NCI-H2029 (cell line): ENCODE measurements at places on chromosomes 3 and 15.

DNA sequence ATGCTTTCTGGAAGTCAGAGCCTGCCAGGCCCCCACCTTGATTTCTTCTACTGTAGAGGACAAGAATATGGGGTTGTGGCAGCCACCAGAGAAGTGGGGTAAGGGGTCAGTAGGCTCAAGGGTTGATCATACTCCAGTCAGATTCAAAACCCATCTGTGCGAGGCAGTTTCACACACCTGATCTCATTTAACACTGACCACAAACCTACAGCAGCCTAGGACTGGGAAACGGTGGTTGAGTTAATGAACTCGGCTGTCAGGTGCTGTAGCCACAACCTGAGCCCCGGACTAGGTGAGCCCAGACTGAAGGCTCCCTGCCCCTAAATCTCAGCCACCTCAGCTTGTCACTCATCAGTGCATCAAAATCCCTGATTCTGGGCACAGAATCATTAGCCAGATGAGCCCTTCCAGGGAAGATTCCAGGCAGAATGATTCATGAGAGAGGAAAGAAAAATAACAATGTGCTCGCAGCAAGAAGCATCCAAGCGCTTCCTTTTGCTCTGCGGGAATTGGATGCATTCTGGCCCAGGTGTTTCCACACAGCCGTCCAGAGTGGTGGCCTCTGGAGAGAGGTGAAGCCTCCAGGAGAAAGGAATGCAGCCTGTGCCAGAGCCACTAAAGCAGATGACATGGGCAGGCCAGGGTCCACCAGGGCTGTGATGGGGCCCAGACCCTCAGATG lies 102.1 kb downstream of the SRGAP3 start:
- no peak for DNase-seq

- DNase-seq = no peak
These were observed 23.5 kb upstream of the RAP2B start for GRCh38 chr3:153138276-153139210.

DNA sequence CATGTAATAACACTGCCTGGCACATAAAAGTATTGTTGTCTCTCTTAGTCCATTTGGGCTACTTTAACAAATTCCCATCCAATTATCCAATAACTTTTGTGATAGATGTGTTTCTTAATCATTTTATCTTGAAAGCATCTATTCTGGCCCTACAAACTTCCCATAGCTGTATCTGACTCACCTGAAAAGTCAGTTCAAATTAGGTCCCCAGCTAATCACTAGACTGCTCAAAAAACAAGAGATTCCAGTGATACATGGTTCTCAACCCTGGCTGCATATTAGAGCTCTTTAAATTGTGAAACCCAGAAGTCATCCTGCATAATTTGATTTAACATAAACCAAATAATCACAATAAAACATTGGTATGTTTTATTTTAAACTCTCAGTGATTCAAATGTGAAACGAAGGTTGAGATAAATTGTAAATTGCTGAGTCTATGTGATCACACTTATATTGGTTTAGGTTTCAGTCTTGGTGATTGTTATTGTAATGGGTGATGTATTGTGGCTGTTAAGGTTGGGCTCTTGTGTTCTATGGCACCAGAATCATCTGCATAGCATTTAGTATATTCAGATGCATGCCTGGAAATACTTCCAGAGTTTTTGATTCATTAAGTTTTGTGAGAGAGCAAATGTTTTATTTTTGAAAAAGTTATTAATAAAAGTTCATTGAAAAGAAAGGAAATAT lies 268.9 kb upstream of the KCNMB2 start:
- no peak for DNase-seq

DNA sequence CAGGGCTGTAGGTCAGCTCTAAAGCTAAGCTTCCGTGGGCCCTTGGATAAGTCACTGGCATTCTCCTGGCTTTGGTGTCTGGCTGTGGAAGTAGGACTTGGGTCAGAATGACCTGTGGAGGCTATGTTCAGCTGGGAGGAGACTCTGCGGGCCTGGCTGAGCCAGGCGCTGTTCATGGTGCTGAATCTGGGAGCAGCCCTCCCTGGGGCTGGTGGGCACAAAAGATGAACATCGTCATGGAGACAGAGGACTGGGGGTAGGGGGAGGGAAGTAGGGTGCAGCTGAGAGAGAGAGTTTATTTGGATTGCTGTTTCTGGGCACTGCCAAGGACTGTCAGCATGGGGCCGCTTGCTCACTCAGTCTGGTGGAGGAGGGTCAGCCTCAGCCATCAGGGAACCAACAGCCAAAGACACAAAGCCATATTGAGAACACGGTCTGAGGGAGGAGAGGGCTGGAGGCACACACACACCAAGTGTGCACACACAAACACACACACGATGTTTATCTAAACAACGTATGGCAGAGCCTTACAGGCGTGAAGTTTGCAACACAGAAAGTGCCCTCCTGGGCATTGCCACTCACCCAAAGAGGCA lies 120.7 kb upstream of the LINGO1 start:
- no peak for DNase-seq

DNA sequence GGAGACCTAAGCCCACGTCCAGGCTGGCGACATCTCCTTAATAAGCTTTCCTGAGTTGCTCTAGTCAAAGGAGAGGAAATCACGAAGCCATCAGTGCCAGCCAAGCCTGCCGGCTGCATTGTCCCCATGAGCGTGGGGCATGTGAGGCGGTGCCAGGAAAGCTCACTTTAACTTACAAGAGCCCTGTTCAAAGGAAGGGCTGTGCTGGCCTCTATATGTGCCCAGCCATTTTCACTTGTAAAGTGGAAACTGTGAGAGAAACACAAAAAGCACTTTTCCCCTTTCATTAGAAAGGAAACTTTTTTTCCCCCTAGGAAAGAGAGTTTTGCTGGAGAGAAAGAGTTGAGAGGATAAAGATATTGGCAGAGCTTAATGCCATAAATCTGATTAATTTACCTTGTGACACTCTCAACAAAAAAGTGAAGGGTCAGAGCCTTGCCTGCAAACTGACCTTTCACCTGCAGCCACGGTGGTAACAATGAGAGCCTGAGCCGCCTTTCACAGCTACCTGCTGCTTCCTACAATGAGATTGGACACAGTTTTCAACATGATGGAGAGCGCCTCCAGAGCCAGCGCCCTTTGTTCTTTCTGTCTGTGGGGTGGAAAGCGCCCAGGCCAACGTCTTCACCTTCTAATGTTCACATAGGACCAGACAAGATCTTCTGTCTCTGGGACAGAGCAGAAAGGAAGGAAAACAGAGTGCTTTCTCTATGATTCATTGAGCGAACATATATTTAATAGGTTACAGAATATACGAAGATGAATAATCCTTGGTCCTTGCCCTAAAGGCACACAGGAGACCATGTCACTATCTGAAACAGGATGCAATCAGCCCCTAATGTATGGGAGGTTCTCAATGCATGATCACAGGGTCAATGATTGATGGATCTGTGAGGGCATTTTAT lies 233.1 kb upstream of the HES1 start:
- no peak for DNase-seq
